GF-D8 (cell line): ENCODE measurements at places on chromosomes 16 and 17.

- DNase-seq: no peak
Observed at GRCh38 chr16:4989391-4990006, 31.4 kb downstream of the SEC14L5 start.

- DNase-seq: no peak
Observed at GRCh38 chr16:48409839-48410632, 24.8 kb upstream of the SIAH1 start.

DNA sequence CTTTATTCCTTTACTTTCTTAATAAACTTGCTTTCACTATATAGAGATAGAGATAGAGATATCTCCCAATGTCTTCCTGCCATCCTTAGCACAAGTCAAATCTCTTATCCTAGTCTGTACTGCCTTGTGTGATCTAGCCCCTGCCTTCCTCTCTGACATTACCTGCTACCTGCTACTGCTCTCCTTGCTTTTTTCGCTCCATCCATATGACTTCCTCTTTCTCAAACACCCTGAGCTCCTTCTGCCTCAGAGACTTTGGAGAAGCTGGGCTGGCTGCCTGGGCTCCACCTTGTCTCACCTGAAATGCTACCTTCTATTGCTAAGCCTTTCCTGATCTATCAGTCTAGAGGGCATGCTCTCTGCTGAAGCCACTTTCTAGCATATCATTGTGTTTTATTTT, 24.7 kb upstream of the WSB1 start:
- DNase-seq: no peak

- DNase-seq: no peak
Observed at GRCh38 chr17:44083250-44083849, 12.8 kb downstream of the G6PC3 start.

GRCh38 chr16:22071331-22071910, 20.9 kb upstream of the VWA3A start:
- no peak for DNase-seq

DNA sequence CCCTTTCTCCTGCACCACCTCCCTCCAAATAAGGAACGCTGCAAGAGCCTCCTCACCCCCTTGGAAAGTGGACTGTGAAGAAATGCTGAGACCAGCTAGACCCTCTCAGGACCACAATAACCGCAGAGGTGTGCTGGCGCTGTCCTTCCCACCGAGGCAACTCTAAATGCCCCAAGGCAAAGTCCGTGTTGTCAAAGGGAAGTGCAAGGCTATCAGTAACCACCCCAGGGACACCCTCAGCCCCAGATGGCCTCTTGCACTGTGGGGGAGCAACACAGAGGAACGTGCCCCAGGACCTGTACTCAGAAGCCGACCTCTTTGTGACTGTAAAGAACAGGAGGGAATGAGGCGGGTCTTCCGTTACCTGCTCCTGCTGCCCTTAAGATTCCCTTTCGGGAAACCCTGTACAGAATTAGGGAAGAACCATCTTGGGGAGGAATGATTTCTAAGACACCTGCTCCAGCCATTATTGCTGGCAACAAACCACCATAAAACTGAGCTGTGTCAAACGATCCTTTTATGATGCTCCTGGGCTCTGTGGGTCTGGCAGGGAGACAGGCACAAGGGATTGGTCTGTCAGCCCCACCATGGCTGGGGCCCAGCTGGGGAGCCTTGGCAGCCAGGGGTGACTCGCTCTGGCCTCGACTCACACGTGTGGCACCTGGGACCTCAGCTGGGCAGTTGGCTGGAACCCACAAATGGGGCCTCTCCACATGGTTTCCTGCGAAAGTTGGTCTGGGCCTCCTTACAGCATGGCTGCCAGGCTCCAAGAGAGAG, 14.6 kb upstream of the MED9 start:
- DNase-seq: no peak

DNA sequence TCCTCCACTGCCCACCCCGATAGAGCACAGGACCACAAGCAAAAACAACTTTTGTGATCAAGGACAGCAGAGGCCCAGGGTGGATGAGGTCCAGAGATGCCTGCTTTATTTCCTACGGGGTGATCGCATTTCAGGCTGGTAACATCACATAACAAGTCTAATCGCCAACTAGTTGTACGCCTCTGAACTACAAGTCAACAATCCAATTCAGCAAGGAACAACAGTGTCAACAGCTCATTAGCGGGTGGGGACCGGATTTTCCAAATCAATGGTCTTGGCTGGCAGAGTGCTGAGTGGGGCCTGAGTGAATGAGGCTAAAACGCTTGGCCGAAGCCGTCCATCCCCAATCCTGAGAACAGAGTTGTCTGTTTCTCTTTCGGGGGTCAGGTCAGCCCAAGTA, 17.1 kb downstream of the MRM3 start:
- no peak for DNase-seq

- no peak for DNase-seq
Observed at GRCh38 chr17:44530896-44531418, 26.3 kb upstream of the FZD2 start.

DNA sequence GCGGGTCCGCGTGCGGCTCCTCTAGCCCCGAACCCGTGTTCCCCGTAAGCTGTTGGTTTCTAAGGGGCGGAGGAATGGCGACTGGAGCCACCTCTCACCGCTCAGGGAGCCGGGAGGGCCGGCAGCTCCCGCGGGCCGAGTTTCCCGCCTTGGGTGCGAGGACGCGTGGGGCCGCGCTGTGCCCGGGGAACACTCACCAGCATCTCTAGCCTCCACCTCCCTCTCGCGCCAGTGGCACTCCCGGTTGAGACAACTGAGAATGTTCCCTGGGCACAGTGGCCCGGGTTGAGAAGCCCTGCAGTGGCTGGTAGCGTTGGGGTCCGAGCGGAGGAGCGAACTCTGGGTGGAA, 560 bp downstream of the TELO2 start:
- no peak for DNase-seq
